H9 (cell line): ENCODE measurements at places on chromosomes 12 and 14. TPM values are rescaled to one million over a fixed set of nuclear protein-coding genes. Genes with fewer than 3 reads are reported as not detected.

The SLC15A4 gene
- total RNA-seq, result 21.6 and 23.0 TPM in 2 replicates

The P2RX2 gene
- total RNA-seq, result 1.8 and 2.2 TPM in 2 replicates

The SART3 gene
- total RNA-seq, result 80.7 and 89.4 TPM in 2 replicates

The LALBA gene
- not detected in 2 replicates for total RNA-seq

The CACNA1C gene
- total RNA-seq, result 0.81 and 1.1 TPM in 2 replicates

The KLRC3 gene
- total RNA-seq, result not detected in 2 replicates

The CDK2 gene
- 53.1 and 60.8 TPM in 2 replicates for total RNA-seq

The TAC3 gene
- total RNA-seq, result 4.4 and 6.2 TPM in 2 replicates

The PMEL gene
- total RNA-seq, result 71.0 and 72.6 TPM in 2 replicates

The KIF5A gene
- 17.7 and 18.5 TPM in 2 replicates for total RNA-seq

The PCED1B gene
- 3.3 and 3.8 TPM in 2 replicates for total RNA-seq

The PITPNM2 gene
- 1.2 and 1.8 TPM in 2 replicates for total RNA-seq

The ADAMTS20 gene
- 2.1 and 2.7 TPM in 2 replicates for total RNA-seq

The PTGER2 gene
- total RNA-seq, result 0.68 and 1.0 TPM in 2 replicates

The OR6C65 gene
- not detected in 2 replicates for total RNA-seq

The APOF gene
- total RNA-seq, result not detected in 2 replicates

The KRT74 gene
- not detected in 2 replicates for total RNA-seq

The ARHGEF40 gene
- total RNA-seq, result 71.1 and 71.4 TPM in 2 replicates

The RND1 gene
- 9.5 and 9.7 TPM in 2 replicates for total RNA-seq

The LRRK2 gene
- 0.11 and 0.17 TPM in 2 replicates for total RNA-seq

The LHX5 gene
- total RNA-seq, result 1.9 and 2.1 TPM in 2 replicates

The KLRC2 gene
- not detected in 2 replicates for total RNA-seq

The RNU4-1 gene
- total RNA-seq, result 3,262 and 3,277 TPM in 2 replicates

The TCL1B gene
- total RNA-seq, result 3.6 and 3.8 TPM in 2 replicates

The CARMIL3 gene
- 4.7 and 5.8 TPM in 2 replicates for total RNA-seq

The EPYC gene
- not detected in 2 replicates for total RNA-seq

The OR4E2 gene
- not detected in 2 replicates for total RNA-seq

The KRT73 gene
- total RNA-seq, result not detected in 2 replicates

The CAPZA3 gene
- not detected in 2 replicates for total RNA-seq

The TBC1D30 gene
- 1.6 and 2.2 TPM in 2 replicates for total RNA-seq

The KRT6C gene
- not detected in 2 replicates for total RNA-seq

The LBHD2 gene
- total RNA-seq, result not detected in 2 replicates

The ZNF891 gene
- total RNA-seq, result 1.7 and 2.1 TPM in 2 replicates

The ORAI1 gene
- 24.7 and 26.3 TPM in 2 replicates for total RNA-seq

The ACVRL1 gene
- total RNA-seq, result not detected in 2 replicates

The KICS2 gene
- 7.3 TPM in 2 replicates for total RNA-seq

The SLC41A2 gene
- total RNA-seq, result 4.3 and 4.6 TPM in 2 replicates

The MTERF2 gene
- 5.0 and 7.2 TPM in 2 replicates for total RNA-seq

The IAPP gene
- total RNA-seq, result not detected in 2 replicates

The GPD1 gene
- 0.70 and 1.2 TPM in 2 replicates for total RNA-seq

The KERA gene
- not detected in 2 replicates for total RNA-seq

The PRB2 gene
- total RNA-seq, result not detected in 2 replicates

The BICDL1 gene
- 13.8 and 14.7 TPM in 2 replicates for total RNA-seq

The MANSC1 gene
- total RNA-seq, result 9.1 and 9.8 TPM in 2 replicates

The BIN2 gene
- not detected in 2 replicates for total RNA-seq

The FAM181A gene
- not detected in 2 replicates for total RNA-seq

The SERPINA3 gene
- total RNA-seq, result not detected in 2 replicates

The NOP9 gene
- total RNA-seq, result 34.7 and 35.0 TPM in 2 replicates

The CLEC9A gene
- total RNA-seq, result not detected in 2 replicates

The TSPAN11 gene
- total RNA-seq, result 4.2 and 4.4 TPM in 2 replicates

The NTS gene
- 5.1 and 5.7 TPM in 2 replicates for total RNA-seq

The ZNF10 gene
- 15.3 and 17.3 TPM in 2 replicates for total RNA-seq

The MLXIP gene
- total RNA-seq, result 28.6 and 32.4 TPM in 2 replicates

The GPR135 gene
- 1.8 and 1.9 TPM in 2 replicates for total RNA-seq

The COL2A1 gene
- 10.8 and 11.4 TPM in 2 replicates for total RNA-seq

The TMPRSS12 gene
- not detected in 2 replicates for total RNA-seq
